ENCODE measurements at places on chromosomes 5 and 9.

GRCh38 chr9:36576866-36577265 is 4.2 kb downstream of the MELK start:
- DNase-seq = no peak

- no peak for DNase-seq
Measured at GRCh38 chr5:24649531-24649930, 4.8 kb upstream of the CDH10 start.

DNA sequence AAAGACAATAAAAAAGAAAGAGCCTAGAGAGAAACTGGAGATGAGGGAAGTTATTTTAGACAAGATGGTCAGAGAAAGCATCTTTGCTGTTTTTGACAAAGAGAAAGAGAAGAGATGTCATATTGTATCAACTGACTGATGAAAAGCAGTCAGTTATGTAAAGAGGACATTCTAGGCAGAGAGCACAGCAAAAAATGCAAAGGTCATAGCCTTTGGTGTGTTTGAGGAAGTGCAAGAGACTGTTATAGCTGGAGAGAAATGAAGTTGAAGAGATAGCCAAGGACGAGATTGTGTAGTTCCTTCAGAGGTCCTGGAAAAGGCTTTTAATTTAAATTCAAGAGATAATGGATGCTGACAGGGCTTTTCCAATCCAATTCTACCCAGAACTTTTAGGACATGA is 342.4 kb downstream of the RASEF start:
- DNase-seq = no peak

DNA sequence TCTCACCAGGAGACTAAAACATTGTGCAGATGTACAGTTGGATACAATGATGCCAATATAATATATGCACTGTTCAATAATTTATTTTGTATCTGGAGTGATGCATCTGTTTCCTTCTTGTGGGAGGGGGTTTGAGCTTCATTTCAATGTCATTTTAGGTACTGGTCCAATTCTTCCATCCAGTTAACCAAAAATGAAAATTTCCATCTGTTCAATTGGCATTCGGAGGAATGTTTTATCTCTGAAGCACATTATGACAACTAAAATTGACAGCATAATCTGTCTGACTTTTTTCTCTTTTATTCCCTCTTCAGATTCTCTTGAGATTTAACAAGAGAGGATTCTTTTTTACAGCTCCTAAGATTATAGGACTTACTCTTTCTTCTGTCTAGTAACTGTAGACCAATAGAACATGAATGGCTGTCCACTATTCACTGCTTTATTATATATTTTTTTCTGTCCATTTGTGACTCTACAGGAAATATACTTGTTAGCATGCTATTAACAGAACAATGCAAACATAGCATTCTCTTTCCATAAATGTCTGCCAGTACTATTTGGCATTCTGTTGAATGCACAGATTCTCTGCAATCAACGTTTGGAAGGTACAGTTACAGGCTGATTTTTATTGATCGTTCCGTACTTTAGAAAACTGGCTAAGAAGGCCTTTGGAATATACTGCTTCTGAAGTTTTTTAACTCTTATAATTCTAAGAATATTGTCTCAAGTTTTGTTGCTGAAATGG is 57.8 kb downstream of the NDUFAF2 start:
- DNase-seq = no peak

DNA sequence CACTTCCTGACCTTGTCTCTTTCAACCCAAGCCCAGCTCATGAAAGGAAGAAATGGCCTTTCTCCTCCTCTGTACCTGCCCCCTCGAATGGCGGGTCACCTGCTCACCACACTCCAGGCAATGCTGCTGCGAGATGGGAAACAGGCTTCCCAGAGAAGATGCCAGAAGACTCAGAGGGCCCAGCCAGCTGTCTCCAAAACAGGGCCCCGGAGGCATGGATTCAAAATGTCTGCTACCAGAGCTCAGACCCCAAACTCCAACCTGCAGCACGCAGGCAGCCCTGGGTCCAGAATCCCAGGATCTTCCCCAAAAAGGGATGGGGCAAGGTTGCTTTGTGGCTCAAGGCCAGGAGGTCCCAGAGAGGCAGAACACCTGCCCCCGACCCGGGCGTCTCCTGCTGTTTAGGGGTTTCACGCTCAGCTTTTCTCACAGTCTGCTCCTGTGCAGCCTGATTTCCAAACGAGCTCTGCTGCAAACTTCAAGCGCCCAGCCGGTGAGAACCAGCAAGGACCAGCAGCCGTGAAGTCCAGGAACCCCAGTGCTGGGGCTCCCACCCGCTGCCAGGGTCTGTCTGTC is 42.5 kb downstream of the VAV2 start:
- no peak for DNase-seq

- DNase-seq = no peak
Measured at GRCh38 chr5:176133289-176133870, 104.8 kb upstream of the SIMC1 start.

DNA sequence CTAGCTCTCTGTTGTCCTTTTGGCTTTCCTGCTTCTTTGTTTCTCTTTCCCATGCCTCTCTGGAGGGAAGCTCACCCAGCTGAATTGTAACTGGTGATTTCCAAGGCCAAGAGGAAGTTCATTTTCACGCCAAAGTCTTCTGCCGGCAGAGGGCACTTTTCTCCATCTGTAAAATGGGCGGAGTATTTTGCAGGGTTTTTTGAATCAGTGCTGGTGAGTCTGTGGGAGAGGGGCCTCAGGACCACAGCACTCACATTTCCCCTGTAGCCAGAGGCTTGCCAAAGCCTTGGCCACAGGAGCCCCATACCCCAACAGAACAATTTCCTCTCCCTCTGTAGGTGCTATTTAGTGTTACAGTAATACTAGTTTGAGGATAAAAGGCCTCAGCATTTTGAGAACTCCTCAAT is 42.3 kb upstream of the MATR3 start:
- DNase-seq = peak; percentile 67

GRCh38 chr9:34993502-34994259 is 4.1 kb downstream of the DNAJB5 start:
- peak; percentile 92 for DNase-seq

- no peak for DNase-seq
Measured at GRCh38 chr5:93602241-93603077, 19.4 kb downstream of the NR2F1 start.

DNA sequence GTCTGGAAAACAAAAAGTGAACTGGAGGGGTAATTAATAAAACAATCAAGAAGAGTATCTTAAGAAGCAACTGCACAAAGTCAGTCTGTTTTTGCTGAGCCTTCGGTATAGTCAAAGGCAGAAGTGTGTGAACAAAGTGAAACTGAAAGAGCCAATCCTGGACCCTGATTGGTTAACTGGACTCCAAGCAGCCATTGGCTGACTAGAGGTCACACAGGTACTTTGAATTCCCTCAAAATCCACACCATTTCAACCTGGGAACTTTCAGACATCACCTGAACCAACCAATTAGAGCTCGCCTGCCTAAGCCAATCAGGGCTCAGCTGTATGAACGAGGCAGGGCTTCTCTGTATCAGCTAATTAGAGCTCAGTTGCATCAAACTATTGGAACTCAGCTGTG is 286.7 kb downstream of the TLE4 start:
- DNase-seq = peak; percentile 32
